Lower lobe of right lung (tissue), 2 donors: ENCODE measurements at places on chromosomes 2 and 18. TPM values are rescaled to one million over a fixed set of nuclear protein-coding genes. Genes with fewer than 3 reads are reported as not detected.

GRCh38 chr18:56207989-56208388 lies 430.4 kb downstream of the TXNL1 start:
- no peak for DNase-seq

DNA sequence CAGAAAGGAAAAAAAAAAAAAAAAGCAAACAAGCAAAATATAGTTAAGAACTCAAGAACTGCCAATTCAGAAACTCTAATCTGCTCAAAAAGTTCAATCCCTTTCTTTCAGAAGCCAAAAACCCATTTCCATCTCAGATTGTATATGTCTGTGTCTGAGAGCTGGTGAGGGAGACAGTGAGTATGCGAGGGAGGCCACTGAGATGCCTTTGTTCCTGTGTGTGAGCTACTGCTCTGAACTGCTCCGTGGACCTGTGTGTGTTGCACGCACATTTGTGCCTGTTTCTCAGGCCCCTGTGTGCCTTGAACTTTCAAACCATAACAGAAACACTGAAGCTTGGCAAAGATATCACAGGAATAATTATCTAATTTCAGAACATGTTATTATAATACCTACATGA lies 2.5 kb upstream of the PKDCC start:
- no peak for DNase-seq

DNA sequence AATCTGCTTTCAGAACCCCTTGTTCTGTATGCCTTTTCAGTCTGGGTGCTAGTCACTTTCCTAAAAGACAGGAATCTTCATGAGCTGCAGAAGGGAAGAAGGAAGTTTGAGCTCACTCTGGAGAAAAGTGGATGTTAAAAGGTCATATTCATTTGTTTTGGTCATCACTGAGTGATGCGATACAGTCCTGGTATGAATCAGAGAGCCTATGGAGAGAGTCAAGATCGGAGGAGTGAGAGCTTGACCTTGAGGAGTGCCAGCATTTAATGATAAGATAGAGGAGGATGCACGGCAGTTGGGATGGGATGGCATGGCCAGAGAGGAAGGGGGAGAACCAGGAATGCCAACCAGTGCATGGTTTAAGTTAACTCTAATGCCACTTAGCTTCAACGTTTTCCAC lies 19.6 kb downstream of the USP39 start:
- DNase-seq, result no peak

- DNase-seq, result no peak
These were observed 217.7 kb downstream of the ZBTB7C start for GRCh38 chr18:48191494-48191893.

DNA sequence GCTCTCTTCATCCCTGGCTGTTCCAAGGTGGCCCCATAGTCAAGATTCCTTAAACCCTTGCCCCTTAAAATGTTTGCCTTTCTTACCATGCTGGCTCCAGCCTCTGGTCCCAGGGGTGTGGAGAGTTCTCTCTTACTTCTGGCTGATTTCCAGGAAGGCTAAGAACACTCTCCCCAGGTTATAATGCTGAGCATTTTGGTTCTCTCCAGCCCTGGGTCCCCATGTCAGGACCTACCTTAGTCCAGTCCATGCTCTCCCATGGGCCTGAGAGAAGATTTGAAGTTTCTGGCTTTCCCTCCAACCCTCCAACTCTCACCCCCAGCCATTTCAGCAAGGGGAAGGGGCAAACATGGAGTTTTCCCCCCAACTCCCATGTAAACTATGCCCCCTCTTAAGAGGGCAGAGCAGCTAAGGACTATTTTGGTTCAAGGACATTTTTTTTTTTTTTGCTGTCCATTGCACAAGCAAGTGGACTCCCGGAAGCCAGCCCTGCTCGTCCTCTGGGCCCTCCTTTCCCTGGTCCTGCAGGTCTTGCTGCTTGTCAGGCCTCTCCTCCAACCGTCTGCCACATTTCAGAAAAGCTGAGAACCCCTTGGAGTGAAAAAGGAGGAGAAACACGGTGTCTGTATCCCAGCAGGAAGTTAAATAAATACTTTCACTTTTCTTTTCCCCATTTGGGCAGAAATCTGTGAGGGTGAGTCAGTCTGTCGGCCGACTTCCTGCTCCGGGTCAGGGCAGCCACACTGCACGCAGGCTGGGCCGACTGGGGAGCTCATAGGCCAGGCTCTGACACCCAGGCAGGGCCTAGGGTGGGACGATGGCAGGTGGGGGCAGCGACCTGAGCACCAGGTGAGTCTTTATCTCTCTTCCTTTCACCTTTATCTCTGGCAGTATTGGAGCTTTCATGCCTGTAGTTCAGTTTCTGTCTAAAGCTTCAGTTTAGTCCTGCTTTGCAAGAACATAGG lies at the start of gene SP140L:
SP140L (plus strand) TSS at position 741 of the 965 bp plus-strand sequence; CDS start at position 818, 77 bp downstream.
- peak; percentile 88 for DNase-seq

- peak; percentile 74 for DNase-seq
These were observed 96.2 kb upstream of the ZNF532 start for GRCh38 chr18:58768293-58768974.

NHEJ1 gene
- 13.0 TPM for total RNA-seq

GRCh38 chr2:191221666-191222065 lies 23.5 kb upstream of the MYO1B start:
- DNase-seq, result no peak

GRCh38 chr2:85759257-85759613 lies 5.4 kb downstream of the ATOH8 start:
- DNase-seq, result no peak

GRCh38 chr2:8491296-8492027 lies 190.4 kb upstream of the ID2 start:
- DNase-seq, result no peak

- DNase-seq, result no peak
These were observed 220.8 kb upstream of the THUMPD2 start for GRCh38 chr2:39999864-40000263.

DNAH6 gene
- 6.3 TPM for total RNA-seq

SP5 gene
- 1.9 TPM for total RNA-seq
